ENCODE measurements at places on chromosomes 6 and 20.

GRCh38 chr20:20317195-20317594 is 50.7 kb upstream of the INSM1 start:
- no peak for DNase-seq

GRCh38 chr6:79127660-79128059 is 49.6 kb upstream of the PHIP start:
- DNase-seq, result no peak

DNA sequence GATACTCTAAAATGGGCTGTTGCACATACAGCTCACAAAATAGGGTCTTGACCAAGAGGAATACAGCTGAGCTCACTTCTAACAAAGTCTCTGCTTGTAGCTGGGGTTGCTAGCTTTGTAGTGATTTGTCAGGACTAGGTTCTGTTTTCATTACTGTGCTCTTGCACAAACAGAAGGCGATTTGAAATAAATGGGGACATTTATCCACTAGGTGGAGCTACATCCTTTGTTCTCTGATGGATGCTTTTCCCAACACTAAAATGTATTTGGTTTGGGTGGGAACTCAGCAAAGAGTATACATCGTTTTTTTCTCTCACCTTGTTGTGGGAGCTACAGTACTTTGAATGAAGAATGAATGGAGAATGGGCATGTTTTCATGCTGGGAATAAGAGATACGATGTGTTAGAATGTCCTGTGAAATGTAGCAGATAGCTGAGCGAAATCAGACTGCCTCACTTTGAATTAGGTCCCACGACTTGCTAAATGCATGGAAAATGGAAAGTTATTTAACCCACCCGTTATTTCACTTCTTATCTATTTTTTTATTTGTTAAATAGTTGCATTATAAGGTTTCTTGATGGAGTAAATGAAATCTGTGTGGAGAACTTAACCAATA is 494.7 kb upstream of the MAP3K7 start:
- DNase-seq, result no peak

DNA sequence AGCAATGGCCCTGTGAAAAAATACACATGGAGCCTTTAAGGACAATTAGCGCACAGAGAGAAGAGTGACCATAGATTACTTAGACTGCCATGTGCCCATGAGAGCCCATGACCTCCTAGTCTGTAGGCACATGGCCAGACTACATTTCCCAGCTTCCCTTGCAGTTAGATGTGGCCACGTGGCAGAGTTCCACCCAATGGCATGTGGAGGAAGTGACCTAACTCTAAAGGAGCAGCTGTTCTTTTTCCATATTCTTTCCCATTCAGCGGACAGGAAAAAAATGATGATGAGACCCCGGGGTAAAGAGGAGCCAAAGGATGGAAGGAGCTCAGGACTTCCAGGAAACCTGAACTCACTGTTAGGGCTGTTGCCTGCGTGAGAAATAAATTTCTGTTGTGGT is 116.6 kb downstream of the CBLN4 start:
- no peak for DNase-seq

- DNase-seq, result no peak
These were observed 66.9 kb downstream of the EFCAB8 start for GRCh38 chr20:32925481-32926196.

GRCh38 chr6:157412791-157413190 is 31.8 kb downstream of the ZDHHC14 start:
- DNase-seq, result no peak

DNA sequence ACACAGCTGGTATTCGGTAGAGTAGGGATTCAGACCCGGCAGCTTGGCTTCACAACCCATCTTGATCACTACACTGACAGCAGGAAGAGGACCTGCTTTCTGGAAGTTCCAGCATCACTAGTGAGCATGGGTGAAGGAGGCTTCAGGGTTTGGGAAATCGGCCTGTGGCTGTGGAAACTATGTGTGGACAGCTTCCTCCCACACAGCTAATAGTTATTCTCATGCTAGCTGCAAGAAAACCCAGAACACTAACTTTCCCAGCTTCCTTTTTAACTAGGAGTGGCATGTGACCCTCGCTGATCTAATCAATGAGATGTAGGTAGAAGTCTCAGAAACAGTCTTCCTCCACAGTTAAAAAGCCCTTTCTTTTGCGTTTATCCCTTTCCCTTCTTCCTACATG is 36.3 kb upstream of the SIRPA start:
- DNase-seq, result no peak

GRCh38 chr6:131754088-131754487 is 43.3 kb upstream of the CTAGE9 start:
- DNase-seq, result no peak

DNA sequence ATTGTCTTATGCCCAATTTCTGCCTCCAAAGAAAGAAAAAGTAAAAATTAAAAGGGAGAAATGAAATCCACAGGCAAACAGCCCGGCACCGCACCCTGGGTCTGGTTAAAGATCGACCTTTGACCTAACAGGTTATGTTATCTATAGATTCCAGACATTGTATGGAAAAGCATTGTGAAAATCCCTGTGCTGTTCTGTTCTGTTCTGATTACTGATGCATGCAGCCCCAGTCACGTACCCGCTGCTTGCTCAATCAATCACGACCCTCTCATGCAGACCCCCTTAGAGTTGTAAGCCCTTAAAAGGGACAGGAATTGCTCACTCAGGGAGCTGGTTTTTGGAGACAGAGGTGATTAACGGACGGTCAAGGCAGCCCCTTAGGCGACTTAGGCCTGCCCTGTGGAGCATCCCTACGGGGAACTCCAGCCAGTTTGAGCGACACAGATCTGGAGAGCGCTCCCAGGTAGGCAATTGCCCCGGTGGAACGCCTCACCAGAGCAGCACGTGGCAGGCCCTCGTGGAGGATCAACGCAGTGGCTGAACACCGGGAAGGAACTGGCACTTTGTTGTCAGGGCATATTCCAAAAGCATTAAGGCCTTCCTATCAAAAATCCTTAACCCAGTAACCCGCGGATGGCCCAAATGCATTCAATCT is 12.0 kb upstream of the HFE start:
- DNase-seq, result no peak

- DNase-seq, result no peak
These were observed 2.2 kb upstream of the PARD6B start for GRCh38 chr20:50728981-50729874.

DNA sequence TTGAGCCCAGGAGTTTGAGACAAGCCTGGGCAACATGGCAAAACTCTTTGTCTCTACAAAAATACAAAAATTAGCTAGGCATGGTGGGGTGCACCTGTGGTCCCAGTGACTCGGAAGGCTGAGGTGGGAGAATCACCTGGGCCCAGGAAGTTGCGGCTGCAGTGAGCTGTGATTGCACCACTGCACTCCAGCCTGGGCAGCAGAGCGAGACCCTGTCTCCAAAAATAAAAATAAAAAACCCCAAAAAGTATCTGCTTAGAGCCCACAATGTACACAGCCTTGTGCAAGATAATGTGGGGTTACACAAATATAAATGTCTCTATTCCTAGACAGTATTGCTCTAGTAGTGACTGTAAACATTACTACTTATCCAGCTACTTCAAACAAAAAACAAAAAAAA is 5.9 kb downstream of the ESF1 start:
- DNase-seq, result no peak

DNA sequence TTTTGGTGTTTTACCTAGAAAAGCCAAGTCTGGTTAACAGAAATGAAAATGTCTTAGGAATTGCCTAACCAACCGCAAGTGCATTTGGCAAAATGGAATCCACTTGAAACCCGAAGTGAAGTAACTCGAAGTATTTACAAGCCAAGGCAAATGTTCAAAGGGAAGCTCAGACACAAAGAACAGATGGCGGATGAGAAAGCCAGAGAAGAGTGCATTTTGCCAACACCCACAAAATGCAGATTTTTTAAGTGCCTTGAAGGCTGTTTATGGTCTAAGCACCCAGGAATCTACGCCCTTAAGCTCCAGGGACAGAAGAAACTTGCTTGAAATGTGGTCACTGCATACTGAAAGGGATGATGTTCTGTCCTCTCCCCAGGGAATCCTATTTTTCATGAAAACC is 70.0 kb upstream of the TBXT start:
- no peak for DNase-seq

DNA sequence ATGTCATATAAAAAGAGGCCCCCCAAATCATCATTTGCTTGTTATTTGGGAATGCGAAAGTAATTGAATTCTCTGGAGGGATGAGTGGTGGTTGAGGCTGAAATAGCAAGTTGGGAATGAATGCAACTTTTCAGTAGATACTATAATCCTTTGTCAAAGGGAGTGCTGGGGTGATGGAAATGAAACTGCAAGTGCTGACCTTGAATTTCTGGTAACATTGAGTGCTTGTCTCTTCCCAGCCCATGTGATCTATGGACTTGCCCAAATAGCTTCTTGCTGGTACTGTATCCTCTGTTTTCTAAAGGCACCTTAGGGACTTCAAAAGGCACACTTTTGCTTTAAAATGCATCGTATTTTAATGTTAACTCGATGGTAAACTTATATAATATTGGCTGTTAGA is 14.8 kb downstream of the PAQR8 start:
- DNase-seq, result no peak

- DNase-seq, result peak; percentile 85
These were observed 67.3 kb downstream of the PREX1 start for GRCh38 chr20:48760403-48760983.

GRCh38 chr6:117504478-117505144 is 22.1 kb downstream of the DCBLD1 start:
- no peak for DNase-seq

- no peak for DNase-seq
These were observed 28.7 kb downstream of the PYGB start for GRCh38 chr20:25276533-25277050.

DNA sequence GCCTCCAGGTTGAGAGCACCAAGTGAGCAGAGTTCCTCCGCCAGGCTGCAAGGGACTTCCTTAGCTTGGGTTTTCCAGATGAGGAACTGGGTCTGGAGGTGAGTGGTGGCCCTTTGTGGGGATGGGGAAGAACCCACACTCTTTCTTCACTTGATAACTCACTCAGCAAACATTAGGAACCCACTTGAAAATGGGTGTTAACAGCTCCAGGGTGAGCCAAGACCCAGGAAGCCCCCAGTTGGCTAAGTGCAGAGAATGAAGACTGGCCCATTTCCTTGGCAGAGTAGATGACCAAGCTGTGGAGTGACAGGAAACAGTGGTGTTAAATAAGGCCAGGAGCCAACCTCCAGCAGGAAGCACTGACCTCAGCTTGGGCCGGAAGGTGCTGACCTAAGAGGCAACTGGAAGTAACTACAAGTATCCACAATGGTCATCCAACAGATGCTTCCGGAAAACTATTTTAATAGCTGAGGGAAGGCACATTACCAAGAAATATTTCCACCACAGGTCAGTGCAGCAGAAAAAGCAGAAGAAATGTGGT is 22.7 kb downstream of the MRPL14 start:
- no peak for DNase-seq

GRCh38 chr20:63317601-63318291 is 24.8 kb downstream of the COL20A1 start:
- no peak for DNase-seq

DNA sequence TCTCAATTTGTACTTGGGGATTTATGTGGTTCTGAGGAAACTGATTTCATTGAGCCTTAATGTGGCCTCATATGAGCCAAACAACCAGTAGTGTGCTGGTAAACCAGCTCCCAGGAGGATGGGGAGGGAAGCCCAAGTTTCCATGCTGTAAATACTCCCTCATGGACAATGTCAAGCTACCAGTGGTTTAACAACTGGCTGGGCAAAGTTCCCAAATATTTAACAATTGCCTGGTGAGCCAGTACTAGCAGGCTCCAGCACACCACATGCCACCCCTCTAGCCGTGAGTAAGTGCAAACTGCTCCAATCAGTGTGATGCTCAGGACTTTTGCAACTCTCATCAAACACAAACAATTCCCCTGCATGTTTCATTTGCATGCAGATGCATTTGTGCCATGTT is 19.2 kb upstream of the CDKN1A start:
- no peak for DNase-seq

DNA sequence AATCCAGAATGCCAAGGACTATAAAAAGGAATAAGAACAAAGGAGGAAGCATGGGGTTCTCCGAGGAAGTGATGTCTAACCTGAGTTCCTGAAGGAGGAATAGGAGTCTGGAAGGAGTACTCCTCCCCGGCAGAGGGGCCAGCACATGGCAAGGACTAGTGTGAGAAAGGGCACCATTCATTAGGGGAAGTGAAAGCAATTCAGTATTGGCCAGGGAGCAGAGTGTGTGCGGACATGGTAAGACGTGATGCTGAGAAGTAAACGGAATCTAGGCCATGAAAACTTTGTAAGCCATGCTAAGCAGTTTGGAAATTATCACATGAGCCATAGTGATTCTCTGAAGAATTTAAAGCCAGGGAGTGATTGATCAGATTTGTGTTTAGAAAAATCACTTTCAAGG is 218.9 kb upstream of the PRDM1 start:
- no peak for DNase-seq

GRCh38 chr6:129498541-129498940 is 211.4 kb downstream of the ARHGAP18 start:
- no peak for DNase-seq

GRCh38 chr6:82910820-82911219 is 154.8 kb downstream of the UBE3D start:
- DNase-seq, result no peak

GRCh38 chr20:22473293-22473692 is 111.1 kb downstream of the FOXA2 start:
- DNase-seq, result no peak

- DNase-seq, result no peak
These were observed 94.2 kb downstream of the STXBP5 start for GRCh38 chr6:147298461-147298860.

- no peak for DNase-seq
These were observed 112.8 kb upstream of the JARID2 start for GRCh38 chr6:15132854-15133670.

DNA sequence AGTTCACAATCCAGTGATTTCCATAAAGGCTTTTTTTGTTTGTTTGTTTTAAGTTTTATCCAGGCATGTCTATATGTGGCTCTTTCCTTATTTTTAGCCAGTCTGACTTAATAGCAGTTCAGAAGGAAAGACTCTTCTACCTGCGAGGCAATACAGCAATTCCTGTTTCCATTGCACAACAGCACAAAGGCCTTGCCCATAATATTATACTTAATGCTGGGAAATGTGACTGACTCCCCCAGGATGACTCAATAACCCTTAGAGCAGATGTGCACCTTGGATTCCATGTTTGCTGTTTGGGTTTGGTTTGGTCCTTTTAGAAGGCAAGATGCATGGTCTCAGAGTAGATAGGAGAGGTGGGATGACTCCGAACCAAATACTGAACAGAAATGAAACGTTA is 184.1 kb downstream of the MTFR2 start:
- no peak for DNase-seq

DNA sequence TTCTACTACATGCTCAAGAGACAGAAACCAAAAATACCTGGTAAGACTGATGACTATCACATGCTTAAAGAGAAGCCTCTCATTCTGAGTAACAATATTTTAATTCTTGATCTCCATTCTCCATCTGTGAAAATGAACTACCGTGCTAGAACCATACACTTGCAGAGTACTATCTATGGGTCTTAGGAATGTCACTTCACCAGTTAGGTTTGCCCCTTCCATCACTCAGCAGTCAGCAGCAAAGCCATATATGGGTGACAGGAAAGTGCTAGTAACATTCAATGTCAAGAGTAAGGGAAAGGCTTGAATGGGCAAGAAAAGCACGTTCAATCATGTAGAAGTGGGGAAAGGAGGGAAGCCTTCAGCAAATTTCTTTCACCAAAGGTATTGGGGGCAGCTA is 2.3 kb downstream of the DNAAF9 start:
- DNase-seq, result no peak

- no peak for DNase-seq
These were observed 101.9 kb downstream of the TFAP2C start for GRCh38 chr20:56730996-56731395.
